Cardiac septum (tissue), 1 donor: ENCODE measurements at places on chromosomes 1 and 21.
A peak's percentile ranks its signal among the peaks of the same experiment; 100 is the strongest.

- DNase-seq, result no peak
Measured at GRCh38 chr1:203187689-203188264, 1.3 kb upstream of the CHI3L1 start.

GRCh38 chr1:182888736-182889531 is 49.8 kb downstream of the DHX9 start:
- no peak for DNase-seq

DNA sequence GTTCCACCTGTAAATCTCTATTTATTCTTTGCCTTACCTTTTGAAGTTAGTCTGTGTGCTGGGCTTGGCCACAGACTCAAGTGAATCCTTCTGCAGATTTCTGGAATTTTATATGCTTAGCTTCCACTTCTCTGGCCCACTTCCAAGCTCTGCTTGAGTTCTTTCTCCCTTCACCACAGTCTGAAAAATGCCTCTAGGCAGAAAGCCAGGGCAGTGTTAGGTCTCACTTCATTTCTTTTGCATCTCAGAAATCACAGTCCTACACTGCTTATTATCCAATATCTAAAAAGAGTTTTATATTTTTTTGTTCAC is 48.9 kb downstream of the INKA2 start:
- no peak for DNase-seq

- DNase-seq, result peak; percentile 86
Measured at GRCh38 chr21:45550522-45551210, 8.4 kb upstream of the SLC19A1 start.

DNA sequence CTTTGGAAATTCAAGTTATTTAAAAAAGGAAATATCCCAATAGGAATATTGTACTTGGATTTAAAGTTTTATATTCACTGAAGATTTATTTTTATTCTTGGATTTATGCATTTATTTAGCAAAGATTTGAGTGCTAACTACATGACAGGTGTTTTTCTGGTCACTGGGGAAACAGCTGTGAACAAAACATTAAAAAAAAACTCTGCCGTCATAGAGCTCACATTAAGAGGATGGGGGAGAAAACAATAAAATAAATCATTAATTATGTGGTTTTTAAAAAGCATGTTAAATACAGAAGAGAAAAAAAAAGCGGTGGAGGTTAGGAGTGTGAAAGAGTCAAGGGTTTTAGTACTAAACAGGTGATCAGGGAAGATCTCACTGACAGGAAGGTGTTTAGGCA is 149.9 kb downstream of the GALNT2 start:
- DNase-seq, result no peak

- DNase-seq, result peak; percentile 74
Measured at GRCh38 chr1:47507881-47508701, 70.2 kb downstream of the FOXD2 start.

DNA sequence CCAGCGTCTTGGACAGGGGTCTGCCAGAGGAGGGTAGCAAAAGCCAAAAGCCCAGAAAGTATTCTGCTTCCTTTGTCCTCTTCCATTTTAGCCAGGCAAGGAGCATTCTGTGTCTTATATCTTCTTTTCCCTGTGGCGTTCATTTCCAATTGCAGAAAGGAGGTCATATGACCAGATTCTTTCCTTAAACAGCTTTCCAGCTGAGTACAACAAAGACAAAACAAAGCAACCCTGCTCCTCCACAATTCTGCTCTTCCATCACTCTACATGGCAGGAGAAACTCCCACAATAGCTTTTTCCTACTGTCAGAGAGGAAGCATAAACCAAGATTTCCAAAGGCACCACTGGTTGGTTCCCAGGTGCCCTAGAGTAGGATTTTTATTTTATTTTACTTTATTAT is 19.7 kb downstream of the ENSA start:
- DNase-seq, result no peak

DNA sequence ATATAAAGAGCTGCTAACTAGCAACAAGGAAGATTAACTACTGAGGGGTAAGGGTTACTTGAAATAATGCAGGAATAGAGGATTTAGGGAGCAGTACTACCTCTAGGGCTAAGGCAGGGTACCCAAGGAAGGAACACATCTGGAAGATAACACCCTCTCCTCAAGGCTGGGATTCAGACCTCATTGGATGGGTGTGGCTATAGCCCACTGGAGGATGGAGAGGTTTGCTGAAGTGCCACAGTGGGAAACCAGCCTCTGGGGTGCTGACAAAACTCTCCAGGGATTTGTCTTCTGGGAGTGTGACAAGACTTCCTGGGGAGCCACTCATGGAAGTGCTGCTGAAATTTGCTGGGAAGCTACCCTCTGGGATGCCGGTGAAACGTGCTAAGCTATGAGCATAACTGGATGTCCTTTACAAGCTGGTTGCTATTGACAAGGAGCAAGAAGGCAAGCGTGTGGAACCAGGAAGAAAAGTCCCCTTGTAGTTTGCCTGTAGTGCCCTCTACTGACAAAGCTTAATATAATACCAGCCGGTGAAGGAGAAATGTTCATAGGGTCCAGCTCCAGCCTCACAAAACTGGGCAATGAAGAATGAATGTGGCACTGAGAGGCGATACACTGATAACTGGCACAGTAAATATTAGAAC is 122.8 kb upstream of the USP24 start:
- DNase-seq, result no peak

DNA sequence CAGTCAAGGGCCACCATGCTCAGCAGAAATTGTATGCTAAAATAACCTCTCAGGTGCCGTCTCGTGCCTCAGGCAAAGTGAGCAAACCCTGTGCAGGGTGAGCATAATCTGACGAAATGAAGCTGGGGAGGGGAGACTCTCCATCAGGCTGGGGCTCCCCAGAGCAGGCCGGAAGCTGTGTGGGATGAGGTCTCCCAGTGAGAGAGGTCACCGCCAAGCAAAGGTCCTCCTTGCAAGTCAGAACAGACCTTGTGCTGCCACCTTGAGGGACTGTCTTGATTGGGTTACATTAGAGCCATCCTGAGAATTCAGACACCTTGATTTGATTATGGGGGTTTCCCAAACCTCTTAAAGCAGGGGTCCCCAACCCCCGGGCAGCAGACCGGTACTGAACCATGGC is 64.2 kb downstream of the ZNF684 start:
- no peak for DNase-seq

DNA sequence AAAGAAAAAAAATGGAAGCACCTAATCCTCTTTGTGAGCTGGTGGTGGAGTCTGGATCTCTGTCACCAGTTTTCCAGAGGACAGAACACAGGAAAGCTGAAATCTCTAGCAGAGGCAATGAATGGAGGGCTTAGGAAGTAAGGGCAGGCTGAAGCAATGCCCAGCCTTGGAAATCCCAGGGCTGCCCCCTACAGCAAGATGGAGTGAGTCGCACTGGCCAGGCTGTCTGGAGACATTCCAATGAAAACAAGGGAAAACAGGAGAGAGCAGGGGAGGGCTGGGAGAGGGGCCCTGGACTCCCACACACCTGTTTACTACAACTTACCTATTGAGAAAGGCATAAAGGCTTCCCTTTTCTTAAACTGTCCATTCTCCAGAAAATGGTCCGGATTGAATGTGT is 25.9 kb downstream of the CYP2J2 start:
- DNase-seq, result no peak

- DNase-seq, result no peak
Measured at GRCh38 chr21:38869196-38869595, 63.5 kb downstream of the ETS2 start.

- DNase-seq, result no peak
Measured at GRCh38 chr1:244075247-244075722, 24.2 kb downstream of the ZBTB18 start.

DNA sequence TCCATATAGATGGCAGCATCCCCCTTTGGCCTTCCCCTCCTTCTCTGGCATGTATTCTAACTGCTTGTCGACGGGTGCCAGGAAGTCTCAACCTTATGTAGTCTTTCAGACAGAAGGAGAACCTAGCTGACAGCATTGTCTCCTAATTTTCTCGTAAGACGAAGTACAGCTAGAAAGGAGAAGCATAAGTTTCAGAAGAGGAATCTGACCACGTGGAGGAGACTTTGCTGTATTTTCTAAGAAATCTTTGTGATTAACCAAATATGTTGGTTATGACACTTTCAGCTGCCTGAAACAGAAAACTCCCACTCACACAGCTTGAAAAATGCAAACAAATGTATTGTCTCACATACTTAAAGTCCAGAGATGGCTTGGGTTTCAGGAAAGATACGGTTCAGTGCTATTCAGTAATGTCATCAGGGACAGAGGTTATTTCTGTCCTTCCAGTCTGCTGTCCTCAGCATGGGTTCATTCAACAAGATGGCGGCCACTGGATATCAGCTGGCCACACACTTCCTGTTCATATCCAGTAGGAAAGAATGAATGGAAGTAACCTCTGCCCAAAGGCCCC is 109.5 kb upstream of the ZNF648 start:
- DNase-seq, result no peak
